BJ (cell line): ENCODE measurements at places on chromosomes 5 and 9.
A peak's percentile ranks its signal among the peaks of the same experiment; 100 is the strongest.

DNA sequence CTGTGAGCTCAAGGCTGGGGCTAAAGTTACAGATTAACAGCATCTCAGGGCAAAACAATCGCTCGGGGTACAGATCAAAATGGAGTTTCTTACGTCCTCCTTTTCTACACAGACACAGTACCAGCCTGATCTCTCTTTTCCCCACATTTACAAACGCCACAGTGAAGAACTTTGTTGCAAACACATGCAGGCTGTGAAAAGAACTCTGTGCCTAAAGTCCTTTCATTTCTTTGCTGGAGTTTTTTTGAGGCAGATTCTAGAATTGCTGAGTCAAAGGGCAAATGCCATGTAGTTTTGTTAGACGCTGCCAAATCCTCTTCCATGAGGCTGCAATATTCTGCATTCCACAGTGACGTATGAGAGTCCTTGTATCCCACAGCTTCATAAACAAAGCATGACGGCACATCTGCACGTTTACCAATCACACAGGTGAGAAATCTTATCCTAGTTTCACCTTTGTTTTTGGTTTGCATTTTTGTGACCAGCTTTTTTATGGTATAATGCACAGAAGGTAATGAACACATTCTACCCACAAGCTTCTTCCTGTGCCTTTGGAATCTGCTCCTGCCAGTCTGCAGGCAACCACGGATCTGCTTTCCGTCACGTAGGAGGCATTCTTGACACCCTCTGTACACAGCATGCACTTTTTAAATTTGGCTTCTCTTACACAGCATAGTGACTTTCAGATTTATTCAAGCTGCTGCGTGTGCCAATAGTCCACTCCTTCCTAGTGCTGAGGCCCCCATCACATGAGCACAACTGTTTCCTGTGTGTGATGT lies 44.6 kb upstream of the LPCAT1 start:
- DNase-seq = peak; percentile 63

GRCh38 chr5:130102375-130102774 lies 198.1 kb downstream of the CHSY3 start:
- no peak for DNase-seq

GRCh38 chr9:114909661-114910060 lies 20.7 kb downstream of the TNFSF8 start:
- no peak for DNase-seq

DNA sequence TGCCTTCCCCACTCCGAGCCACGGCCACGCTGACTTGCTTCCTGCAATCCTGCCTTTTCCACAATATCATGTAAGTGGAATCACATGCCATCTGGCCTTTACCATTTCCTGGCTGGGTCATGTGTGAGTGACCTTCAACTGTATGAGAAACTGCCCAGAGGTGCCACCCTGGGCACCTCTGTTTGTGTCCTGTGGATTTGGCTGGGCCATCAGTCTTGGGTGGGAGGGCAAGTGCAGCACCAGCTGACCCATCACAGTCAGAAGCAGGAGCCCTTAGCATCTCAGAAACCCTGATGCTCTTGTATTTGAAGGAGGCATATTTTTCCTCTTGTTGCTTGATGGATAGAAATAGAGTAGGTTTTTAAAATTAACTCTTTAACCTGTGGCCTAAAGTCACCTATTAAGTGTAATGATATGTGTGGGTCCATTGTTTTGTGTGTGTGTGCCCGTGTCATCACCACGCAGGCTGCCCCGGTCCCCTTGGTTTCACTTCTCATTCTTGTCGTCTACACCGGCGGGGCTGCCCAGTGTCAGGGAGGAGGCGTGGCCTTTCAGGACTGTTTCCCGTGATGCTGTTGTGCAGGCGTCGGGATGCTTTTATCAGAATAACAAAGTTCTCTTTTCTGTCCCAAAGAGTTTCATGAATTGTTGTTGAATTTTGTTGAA lies 52.1 kb upstream of the CACNA1B start:
- no peak for DNase-seq

DNA sequence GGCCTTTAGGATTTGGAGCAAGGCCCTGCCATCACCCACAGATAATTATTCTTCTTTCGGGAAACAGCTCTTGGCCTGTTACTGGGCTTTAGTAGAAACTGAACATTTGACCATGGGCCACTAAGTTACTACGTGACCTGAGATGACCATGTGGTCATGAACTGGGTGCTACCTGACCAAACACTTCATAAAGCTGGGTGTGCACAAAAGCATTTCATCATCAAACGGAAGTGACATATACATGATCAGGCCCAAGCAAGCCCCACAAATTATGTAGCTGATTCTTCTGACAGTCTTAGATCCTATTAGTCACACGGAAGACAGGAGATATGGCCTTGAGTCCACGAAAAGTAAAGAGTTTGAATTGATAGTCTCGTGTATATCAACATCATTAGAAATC lies 130.9 kb upstream of the FBN2 start:
- DNase-seq = no peak

- DNase-seq = no peak
Measured at GRCh38 chr5:132199116-132199680, 28.5 kb downstream of the P4HA2 start.

- DNase-seq = peak; percentile 38
Measured at GRCh38 chr5:157665467-157666070, 5.8 kb upstream of the C5orf52 start.

GRCh38 chr9:85425153-85425611 lies 316.6 kb downstream of the AGTPBP1 start:
- no peak for DNase-seq

GRCh38 chr9:137520614-137521404 lies 29.4 kb downstream of the PNPLA7 start:
- no peak for DNase-seq

DNA sequence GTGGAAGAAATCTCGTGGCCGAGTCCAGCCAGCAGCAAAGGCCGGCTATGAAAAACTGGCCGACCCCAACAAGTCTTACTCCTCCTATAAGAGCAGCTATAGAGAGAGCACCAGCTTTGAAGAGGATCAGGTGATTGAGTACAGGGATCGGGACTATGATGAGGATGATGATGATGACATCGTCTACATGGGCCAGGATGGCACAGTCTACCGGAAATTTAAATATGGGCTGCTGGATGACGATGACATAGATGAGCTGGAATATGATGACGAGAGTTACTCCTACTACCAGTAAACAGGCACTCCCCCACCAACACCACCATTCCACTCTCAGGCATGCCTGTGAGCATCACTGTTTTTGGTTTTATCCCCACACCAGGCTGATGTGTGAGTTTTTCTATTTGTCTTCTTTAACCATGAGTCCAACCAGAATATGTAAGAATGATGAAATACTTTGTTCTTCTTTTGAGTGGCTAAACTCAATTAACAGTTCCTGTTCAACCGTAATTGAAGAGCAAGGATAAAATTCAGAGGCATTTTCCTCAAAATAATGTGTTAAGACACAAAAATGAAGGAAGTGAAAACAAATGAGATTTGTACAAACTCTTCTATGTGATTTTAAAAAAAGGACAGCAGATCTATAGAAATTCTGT lies 35.5 kb downstream of the RFK start:
- DNase-seq = no peak

GRCh38 chr5:142743592-142744441 lies 26.4 kb upstream of the ARHGAP26 start:
- DNase-seq = no peak

DNA sequence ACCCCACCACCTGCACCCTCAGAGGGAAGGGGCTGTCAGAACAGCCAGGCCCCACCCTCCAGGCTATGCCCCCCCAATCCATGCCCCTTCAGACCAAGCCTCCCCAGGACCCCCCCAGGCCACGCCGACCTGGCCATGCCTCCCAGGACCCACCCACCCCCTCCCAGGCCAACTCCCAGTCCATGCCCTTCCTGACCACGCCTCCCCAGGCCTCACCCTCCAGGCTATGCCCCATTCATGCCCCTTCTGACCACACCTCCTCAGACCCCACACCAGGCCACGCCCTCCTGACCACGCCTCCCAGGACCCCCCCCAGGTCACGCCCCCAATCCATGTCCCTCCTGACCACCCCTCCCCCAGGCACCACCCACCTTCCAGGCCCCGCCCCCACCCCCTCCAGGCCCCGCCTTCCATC lies 27.6 kb downstream of the TPPP start:
- no peak for DNase-seq

DNA sequence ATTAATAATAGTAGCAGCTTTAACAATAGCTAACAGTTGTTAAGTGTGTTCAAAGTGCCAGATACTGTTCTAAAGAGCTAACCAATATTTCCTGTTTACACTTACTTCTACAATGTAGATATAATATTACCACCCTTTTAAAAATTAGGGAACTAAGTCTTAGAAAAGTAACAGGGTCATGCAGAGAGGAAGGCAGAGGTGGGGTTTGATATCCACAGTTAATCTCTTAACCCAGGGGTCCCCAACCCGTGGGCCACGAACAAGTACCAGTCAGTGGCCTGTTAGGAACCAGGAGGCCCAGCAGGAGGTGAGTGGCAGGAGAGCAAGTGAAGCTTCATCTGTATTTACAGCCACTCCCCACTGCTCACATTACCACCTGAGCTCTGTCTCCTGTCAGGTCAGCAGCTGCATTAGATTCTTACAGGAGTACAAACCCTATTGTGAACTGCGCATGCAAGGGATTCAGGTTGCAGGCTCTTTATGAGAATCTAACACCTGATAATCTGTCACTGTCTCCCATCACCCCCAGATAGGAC lies 89.1 kb downstream of the ACTL7B start:
- no peak for DNase-seq

GRCh38 chr9:129731477-129732085 lies 21.3 kb downstream of the PTGES start:
- no peak for DNase-seq

DNA sequence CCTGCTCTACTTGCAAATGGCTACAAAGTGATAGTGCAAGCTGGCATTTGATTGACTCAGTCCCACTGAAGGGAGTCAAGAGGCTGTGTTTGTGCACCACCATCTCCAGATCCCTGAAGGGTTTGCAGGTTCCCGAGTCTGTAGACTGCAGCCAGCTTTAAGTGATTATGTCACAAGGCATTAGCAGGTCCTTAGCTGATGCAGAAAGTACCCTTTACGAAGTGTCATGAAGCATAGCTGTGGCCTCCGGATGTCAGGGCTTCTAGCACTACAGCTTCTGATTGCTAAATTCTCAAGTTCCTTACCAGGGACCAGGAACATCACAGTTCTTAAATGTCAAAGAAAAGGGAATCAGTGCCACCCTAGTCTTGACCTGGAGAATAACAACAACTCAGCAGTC lies 311.3 kb upstream of the TRPC7 start:
- no peak for DNase-seq

DNA sequence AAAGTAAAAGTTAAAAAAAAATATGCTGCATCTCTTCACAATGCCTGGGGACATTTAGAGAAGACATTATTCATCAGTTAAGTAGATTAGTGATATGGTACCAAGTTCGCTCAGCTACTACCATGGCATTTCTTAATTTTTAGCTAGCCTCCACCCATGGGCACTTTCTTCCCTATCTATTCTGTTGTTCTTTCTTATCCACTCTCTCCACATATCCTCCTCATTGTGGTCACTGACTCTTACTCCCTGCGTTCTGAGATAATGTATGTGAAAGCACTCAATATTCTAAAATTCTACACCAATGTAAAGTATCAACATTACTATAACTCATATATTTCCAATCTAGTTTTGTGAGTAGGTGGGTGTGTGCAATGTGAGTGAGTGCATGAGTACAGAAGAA lies 609.7 kb upstream of the DAB2 start:
- DNase-seq = no peak

DNA sequence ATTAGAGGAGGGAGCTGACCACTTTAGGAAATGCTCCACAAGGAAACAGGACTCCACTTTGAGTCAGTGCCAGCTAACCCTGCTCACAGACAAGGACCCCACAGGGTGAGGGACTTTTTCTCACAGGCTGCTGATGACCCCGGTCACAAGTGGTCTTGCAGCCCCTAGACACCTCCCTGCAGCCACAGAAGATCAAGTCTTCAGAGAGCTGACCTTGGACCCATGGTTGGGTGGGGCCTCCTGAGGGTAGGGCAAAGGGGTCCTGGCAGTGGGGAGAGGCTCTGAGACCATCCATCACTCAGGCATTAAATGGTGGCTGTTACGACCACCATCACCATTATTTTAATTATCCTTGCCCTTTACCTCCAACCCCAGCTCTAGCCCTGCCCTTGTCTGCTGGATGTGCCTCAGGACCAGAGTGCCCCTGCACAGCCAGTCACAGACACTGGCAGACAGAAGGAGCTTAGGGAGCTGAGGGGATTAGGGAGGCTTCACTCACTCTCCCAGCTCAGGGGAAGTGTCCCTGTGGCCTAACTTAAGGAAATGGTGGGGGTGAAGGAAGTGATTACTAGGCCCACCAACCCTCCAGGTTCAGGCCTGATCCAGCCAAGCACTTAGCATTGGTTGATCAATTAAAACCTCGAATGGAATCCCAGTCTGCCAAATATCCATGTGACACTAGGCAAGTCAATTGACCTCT lies 1.6 kb downstream of the ACSL6 start:
- DNase-seq = no peak

- DNase-seq = no peak
Measured at GRCh38 chr9:92066168-92066567, 49.0 kb downstream of the SPTLC1 start.

- DNase-seq = no peak
Measured at GRCh38 chr9:96688187-96688586, 33.1 kb upstream of the PRXL2C start.
